ENCODE measurements at places on chromosomes 7 and 10.

DNA sequence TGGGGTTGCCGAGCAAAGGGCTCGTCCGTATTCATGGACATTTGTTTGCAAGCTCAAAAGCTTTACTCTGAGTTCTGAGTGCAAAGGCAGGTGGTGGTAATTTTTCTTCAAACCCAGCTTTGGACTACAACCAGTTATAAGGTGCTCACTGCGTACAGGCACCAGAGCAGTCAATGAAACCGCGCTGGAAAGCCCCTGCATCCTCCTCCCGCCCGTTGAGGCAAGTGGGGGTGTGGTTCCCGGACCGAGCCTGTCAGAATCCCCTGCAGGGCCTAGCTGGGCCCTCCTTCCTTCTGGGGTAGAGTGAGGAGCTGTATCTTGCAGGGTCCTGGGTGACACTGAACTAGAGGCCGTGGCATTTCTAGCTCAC lies 22.3 kb downstream of the AMZ1 start:
- DNase-seq: no peak

DNA sequence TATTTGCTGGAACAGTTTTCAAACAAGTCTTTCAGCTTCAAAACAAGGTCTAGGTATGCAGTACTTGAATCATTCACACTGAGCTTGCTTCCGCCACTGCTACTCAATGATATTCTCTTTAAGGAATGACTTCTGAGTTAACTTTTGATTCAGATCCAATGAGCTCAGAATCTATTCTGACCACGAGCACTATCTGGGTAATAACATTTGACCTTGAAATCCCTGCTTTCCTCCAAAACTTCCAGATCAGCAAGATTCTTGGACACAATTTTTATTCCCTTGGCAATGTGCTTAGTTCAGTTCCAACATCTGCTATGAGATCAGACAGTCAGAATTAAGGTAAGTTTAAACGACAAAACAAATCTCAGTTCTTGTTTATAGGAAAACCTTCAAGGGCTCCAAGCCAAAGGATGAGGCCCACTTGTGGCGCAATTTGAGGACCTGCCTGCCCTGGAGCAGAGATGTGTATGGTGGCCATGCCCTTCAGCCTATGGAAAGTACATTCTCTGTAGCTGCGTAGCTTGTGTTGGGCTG lies 87.2 kb downstream of the RNF216 start:
- DNase-seq: no peak

- DNase-seq: no peak
Observed at GRCh38 chr7:49885593-49886285, 112.3 kb downstream of the VWC2 start.

DNA sequence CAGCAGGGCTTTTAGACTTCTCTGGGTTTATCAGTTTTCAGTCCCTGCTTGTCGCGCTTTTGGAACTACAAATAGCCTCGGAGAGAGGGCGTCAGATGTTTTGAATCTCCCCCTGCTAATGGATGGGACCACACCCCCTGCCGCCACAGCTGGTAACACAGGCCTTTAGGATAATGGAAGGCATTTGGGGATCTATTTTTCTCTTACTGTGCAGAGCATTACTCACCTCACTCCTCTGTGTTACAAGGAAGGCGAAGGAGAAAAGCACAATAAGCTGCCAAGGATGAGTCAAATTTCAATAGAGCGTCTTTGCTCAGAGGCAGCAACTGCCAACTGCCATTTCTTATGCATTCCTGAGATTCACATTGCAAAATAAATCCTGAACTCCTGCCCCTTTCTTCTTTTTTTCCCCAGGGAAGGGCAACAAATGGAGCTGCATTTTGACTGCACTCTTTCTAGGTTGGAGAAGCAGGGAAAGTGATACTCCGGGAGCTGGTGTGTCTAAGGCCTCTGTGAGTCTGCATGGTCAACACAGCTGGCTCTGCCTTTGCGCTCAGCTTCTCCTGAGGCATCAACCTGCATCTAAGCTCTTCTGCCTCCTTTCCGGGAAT lies 31.5 kb upstream of the SMNDC1 start:
- DNase-seq: no peak

DNA sequence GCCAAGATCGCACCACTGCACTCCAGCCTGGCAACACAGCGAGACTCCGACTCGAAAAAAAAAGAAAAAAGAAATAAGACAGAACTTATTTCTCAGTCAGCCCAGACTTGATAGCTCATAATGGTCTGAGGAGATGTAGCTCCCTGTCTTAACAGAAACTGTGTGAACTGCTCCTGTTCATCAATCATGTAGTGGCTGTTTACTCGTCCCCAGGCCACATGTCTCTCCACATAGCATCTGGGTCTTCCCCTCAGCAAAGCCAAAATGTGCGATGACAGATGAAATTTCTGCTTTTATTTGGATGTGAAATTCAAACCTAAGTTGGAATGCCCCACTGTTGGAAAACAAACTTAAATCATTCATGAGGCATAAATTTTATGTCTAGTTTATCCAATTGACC lies 219.0 kb downstream of the CACNA2D1 start:
- no peak for DNase-seq

- peak; percentile 76 for DNase-seq
Observed at GRCh38 chr7:727104-727805, at the start of gene PRKAR1B. Gene PRKAR1B, minus strand, starts transcription at chr7:727281. Its CDS starts 15,776 bp downstream, at chr7:711505.

- DNase-seq: no peak
Observed at GRCh38 chr10:14381475-14381874, 50.8 kb upstream of the FRMD4A start.

GRCh38 chr10:88473989-88474883 lies 108.9 kb downstream of the RNLS start:
- DNase-seq: no peak

- DNase-seq: no peak
Observed at GRCh38 chr7:13262929-13263530, 575.6 kb downstream of the ARL4A start.

GRCh38 chr10:86172301-86172700 lies 194.3 kb downstream of the GRID1 start:
- no peak for DNase-seq

- no peak for DNase-seq
Observed at GRCh38 chr10:44975431-44976331, 2.9 kb downstream of the DEPP1 start.

DNA sequence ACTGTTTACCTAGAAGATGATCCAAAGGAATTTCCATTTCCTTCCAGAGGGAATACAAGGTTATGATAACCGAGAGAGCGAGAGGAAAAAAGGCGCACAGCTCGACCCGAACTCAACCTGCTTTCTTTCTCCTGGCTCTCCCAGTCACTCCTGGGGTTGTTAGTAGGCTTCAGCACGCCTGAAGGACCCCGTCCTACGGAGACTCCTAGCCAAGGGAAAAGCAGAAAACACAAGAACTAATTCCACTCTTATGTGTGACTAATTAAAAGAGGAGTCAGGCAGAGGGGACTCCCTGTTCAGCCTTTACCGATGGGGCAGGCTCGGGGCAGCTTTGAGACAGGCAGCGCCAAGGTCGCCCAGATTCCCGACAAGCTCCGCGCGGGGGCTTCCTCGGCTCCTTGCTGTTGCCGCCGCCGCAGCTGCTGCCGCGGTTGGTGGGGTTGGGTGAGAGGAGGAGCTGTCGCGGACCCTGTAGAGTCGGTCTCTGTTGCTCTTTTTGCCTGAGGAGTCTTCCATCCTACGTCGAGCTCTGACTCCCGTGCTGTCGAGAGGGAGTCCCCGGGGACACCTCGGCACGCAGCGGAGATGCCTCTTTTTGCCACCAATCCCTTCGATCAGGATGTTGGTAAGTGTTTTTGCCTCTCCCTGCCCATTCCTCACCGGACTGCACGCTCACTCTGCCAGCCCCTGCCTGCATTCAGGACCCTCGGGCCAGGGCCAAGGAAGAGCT lies at the start of gene STAM:
Gene STAM, plus strand, starts transcription at position 397 of the 730 bp plus-strand sequence. Its CDS starts 189 bp downstream, at position 586.
- peak; percentile 98 for DNase-seq

- no peak for DNase-seq
Observed at GRCh38 chr10:21726601-21727225, 192.7 kb downstream of the MLLT10 start.
